ENCODE measurements at places on chromosomes 7 and 10. TPM values are rescaled to one million over a fixed set of nuclear protein-coding genes. Genes with fewer than 3 reads are reported as not detected.

DNA sequence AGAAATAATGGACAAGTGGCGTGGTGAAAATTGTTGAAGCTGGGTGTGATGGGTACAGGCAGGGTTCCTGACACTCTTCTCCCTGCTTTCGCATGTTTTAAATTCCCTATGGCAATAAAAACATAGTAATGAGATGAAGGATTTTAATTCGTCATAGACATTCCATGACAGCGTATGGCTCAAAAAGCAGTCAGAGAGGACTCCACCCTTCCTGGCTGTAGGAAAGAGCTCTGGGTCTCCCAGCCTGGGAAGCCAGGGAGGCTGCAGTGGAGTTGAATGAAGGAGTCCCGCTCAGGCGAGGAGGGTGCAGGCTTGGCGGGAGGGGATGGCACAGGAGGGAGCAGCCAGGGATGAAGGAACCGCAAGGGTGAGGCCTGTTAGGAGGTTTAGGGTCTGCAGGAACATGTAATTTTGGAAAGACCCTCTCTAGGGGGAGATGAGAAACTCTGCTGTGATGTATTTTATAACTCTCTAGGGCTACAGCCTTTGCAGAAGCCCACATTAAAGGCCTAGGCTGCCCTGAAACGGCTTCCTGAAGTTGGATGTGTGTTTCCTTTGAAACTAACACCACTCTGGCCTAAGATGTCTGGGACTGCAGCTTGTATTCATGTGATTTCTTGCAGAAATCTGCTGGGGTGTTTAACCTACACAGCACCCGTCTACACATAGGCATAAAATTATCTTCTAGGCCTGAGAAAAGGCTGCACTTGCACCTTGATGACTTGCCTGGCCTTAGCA is 7.6 kb upstream of the LARP4B start:
- H3K27me3 ChIP-seq, result no peaks in the 10 kb centered on the region
- H3K4me1 ChIP-seq, result peaks cover 18% of the 10 kb centered on the region
- DNase-seq, result no peak
- peak overlapping the region; percentile 85 for H3K27ac ChIP-seq

DNA sequence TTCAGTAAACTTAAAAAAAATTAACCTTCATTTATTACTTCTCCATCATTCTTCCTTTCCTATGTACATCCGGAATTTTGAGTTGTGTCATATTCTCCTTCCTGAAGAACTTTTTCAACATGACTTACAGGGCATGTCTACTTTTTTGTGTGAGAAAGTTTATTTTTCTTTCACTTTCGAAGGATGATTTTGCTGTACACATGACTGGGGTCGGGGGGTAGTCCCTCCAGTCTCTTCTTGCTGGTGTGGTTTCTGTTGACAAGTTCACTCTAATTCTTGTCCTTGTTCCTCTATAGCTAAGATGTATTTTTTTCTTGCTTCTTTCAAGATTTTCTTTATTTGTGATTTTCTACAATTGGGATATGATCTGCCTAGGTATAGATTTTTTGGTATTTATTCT is 55.8 kb downstream of the INPP5A start:
- H3K27ac ChIP-seq, result peak overlapping the region; percentile 61
- peaks cover 5% of the 10 kb centered on the region for H3K27me3 ChIP-seq
- DNase-seq, result no peak
- peak overlapping the region; percentile 60 for H3K4me3 ChIP-seq

DNA sequence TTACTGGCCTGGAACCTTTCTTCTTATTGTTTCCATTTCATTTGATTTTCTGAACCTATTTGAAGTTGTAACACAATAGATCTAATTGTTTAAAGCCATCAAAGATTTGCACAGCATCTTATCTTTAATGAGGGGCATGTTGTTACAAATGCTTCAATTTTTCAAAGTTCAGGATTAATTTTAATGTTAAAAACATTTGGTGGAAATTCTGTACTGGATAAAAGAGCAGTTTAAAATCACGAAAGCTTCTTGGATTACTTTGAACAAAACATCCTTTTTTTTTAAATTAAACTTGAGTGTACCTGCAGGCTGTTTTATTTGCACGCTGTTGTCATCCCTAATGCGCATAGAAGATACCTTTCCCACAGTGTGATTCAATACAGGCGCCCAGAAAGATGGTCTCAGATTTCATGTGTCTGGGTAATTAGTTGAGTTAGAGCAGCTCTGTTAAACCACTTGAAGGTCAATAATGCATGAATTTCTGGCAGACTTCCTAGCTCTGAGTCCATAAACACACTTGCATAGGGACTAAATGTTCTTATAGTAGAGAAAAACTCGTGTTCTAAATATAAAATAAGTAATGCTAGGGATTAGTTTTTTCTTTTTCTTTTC is 29.3 kb upstream of the DDX50 start:
- no peaks in the 10 kb centered on the region for H3K27me3 ChIP-seq
- H3K4me3 ChIP-seq, result no peak overlapping the region
- DNase-seq, result no peak
- no peak overlapping the region for H3K27ac ChIP-seq
- H3K4me1 ChIP-seq, result peaks cover 7% of the 10 kb centered on the region
- H3K36me3 ChIP-seq, result no peaks in the 10 kb centered on the region

GRCh38 chr7:146076344-146076743 is 40.3 kb upstream of the CNTNAP2 start:
- no peak overlapping the region for H3K4me3 ChIP-seq
- H3K27me3 ChIP-seq, result no peaks in the 10 kb centered on the region
- H3K27ac ChIP-seq, result no peak overlapping the region
- no peak for DNase-seq

- H3K4me3 ChIP-seq, result peak overlapping the region; percentile 29
- H3K36me3 ChIP-seq, result peaks cover 5% of the 10 kb centered on the region
- DNase-seq, result no peak
- no peaks in the 10 kb centered on the region for H3K4me1 ChIP-seq
Observed at GRCh38 chr7:45080265-45080957, 8.4 kb downstream of the NACAD start.

DNA sequence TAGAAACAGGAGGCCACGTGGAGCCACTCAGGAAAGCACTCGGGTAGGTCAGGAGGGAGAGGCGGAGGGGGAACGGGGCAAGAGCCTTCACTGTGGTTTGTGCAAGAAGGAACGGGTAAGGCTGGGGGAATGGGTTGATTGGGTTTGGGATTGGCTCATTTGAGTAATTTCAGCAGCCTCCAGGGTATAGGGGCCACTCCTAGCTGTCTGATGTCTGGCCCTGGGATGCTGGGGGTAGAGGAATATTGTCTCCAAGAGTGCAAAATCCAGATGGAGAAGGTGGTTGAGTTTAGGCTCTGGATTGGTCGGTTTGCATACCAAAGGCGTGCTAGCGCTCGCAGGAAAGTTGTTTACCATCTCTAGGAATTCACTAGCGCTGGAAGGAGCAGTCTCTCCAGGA is 47.2 kb downstream of the MYL10 start:
- H3K4me1 ChIP-seq, result peaks cover 2% of the 10 kb centered on the region
- no peak for DNase-seq
- H3K4me3 ChIP-seq, result no peak overlapping the region
- H3K27me3 ChIP-seq, result peaks cover 4% of the 10 kb centered on the region
- no peak overlapping the region for H3K27ac ChIP-seq

- no peak for DNase-seq
- H3K36me3 ChIP-seq, result no peaks in the 10 kb centered on the region
- H3K4me1 ChIP-seq, result no peaks in the 10 kb centered on the region
- no peaks in the 10 kb centered on the region for H3K27me3 ChIP-seq
- H3K4me3 ChIP-seq, result no peak overlapping the region
Observed at GRCh38 chr10:126561921-126562680, 108.4 kb downstream of the C10orf90 start.

DNA sequence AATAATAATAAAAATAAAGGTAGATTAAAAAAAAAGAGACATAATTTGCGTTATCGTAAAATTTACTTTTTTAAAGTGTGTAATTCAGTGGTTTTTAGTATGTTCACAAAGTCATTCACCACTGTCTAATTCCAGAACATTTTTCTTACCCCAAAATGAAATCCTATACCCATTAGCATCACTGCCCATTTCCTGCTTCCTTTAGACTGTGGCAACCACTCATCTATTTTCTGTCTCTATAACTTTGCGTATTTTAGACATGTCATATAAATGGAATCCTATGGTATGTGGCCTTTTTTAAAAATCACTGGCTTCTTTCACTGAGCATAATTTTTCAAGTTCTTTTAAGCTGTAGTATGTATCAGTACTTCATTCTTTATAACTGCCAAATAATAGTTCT is 53.6 kb downstream of the KAT6B start:
- DNase-seq, result no peak
- no peak overlapping the region for H3K27ac ChIP-seq
- H3K4me3 ChIP-seq, result no peak overlapping the region

- H3K4me3 ChIP-seq, result no peak overlapping the region
- no peaks in the 10 kb centered on the region for H3K4me1 ChIP-seq
- H3K27ac ChIP-seq, result no peak overlapping the region
- H3K36me3 ChIP-seq, result no peaks in the 10 kb centered on the region
- no peak for DNase-seq
- peaks cover 3% of the 10 kb centered on the region for H3K27me3 ChIP-seq
Observed at GRCh38 chr7:84228526-84228925, 33.9 kb upstream of the SEMA3A start.

DNA sequence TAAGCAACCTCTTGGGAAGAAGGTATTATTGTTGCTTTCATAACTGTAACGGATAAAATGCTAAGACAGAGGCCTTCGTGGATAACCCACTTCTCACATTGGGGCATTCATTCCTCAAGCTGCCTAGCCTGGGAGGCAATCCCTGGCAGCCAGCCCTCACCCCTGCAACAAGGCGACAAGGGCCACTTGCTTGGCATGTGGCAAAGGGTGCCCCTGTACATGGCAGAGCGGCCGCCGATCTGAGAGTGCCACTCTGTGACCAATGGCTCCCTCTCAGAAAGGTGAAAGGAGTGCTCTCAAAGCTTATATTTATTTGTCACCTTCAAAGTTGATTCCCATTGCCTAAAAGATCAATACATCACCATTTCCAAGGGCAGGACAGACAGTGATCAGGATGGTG is 31.9 kb downstream of the EBF3 start:
- no peak overlapping the region for H3K27ac ChIP-seq
- no peaks in the 10 kb centered on the region for H3K36me3 ChIP-seq
- no peaks in the 10 kb centered on the region for H3K27me3 ChIP-seq

GRCh38 chr7:44247868-44248651 is 47.3 kb downstream of the YKT6 start:
- no peak overlapping the region for H3K27ac ChIP-seq
- H3K27me3 ChIP-seq, result no peaks in the 10 kb centered on the region
- H3K36me3 ChIP-seq, result no peaks in the 10 kb centered on the region
- no peak overlapping the region for H3K4me3 ChIP-seq
- no peak for DNase-seq

DNA sequence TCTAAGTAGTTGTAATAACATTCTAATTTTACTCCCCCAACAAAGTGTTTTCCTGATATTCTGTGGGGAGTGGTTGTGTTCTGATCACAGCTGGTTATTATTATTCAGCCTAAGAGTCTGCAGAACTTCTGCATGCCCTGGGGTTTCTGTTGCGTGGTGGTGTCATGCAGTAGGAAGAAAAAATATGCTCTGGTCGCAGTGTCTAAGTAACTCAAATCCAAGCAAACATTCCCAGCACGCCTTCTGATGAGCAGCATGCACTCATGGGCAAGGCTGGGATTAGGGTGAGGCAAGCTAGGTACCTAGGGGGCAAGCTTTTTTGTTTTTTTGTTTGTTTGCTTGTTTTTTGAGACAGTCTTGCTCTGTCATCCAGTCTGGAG is 112.8 kb upstream of the KMT2E start:
- no peaks in the 10 kb centered on the region for H3K36me3 ChIP-seq
- no peak overlapping the region for H3K27ac ChIP-seq
- H3K4me3 ChIP-seq, result no peak overlapping the region
- peaks cover 11% of the 10 kb centered on the region for H3K4me1 ChIP-seq

- DNase-seq, result no peak
- H3K4me1 ChIP-seq, result no peaks in the 10 kb centered on the region
- H3K27ac ChIP-seq, result no peak overlapping the region
- no peaks in the 10 kb centered on the region for H3K36me3 ChIP-seq
- no peak overlapping the region for H3K4me3 ChIP-seq
Observed at GRCh38 chr7:34157137-34157536, 251.8 kb downstream of the BMPER start.

- DNase-seq, result no peak
- H3K36me3 ChIP-seq, result no peaks in the 10 kb centered on the region
- H3K4me3 ChIP-seq, result no peak overlapping the region
- no peaks in the 10 kb centered on the region for H3K27me3 ChIP-seq
- H3K4me1 ChIP-seq, result peaks cover 2% of the 10 kb centered on the region
- H3K27ac ChIP-seq, result no peak overlapping the region
Observed at GRCh38 chr10:71358277-71358676, 38.4 kb upstream of the CDH23 start.

GRCh38 chr7:43387932-43388331 is 195.0 kb upstream of the STK17A start:
- peaks cover 1% of the 10 kb centered on the region for H3K36me3 ChIP-seq
- no peaks in the 10 kb centered on the region for H3K27me3 ChIP-seq
- no peak overlapping the region for H3K4me3 ChIP-seq
- DNase-seq, result no peak
- peaks cover 5% of the 10 kb centered on the region for H3K4me1 ChIP-seq

DNA sequence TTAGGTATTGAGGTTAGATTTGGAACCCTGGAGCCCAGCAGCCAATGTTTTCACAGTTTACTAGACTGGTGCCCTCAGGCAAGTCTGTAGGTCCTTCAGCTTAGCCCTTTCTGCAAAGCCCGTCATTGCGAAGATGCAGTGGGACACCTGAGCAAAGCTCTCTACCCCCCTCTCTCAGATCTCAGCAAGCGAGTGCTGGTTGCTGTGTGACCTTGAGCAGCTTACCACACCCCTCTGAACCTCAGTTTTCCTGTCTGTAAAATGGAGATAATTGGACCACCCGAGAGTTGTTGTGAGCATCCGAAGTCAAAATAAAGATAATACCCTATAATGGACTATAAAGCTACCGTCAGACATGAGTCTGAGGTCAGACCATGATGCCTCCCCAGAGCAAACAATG is 3.7 kb downstream of the NPC1L1 start:
- H3K27me3 ChIP-seq, result peaks cover 2% of the 10 kb centered on the region
- no peaks in the 10 kb centered on the region for H3K4me1 ChIP-seq
- no peaks in the 10 kb centered on the region for H3K36me3 ChIP-seq
- no peak overlapping the region for H3K4me3 ChIP-seq
- no peak for DNase-seq
- H3K27ac ChIP-seq, result no peak overlapping the region

GRCh38 chr7:15011289-15011688 is 108.7 kb upstream of the DGKB start:
- H3K27ac ChIP-seq, result no peak overlapping the region
- H3K27me3 ChIP-seq, result no peaks in the 10 kb centered on the region
- H3K36me3 ChIP-seq, result no peaks in the 10 kb centered on the region
- H3K4me1 ChIP-seq, result no peaks in the 10 kb centered on the region
- H3K4me3 ChIP-seq, result no peak overlapping the region

GRCh38 chr10:118725886-118726500 is 28.8 kb downstream of the CACUL1 start:
- H3K4me3 ChIP-seq, result no peak overlapping the region
- DNase-seq, result no peak
- H3K27me3 ChIP-seq, result no peaks in the 10 kb centered on the region
- peaks cover 3% of the 10 kb centered on the region for H3K36me3 ChIP-seq
- H3K4me1 ChIP-seq, result peaks cover 16% of the 10 kb centered on the region
- H3K27ac ChIP-seq, result no peak overlapping the region

- no peak overlapping the region for H3K27ac ChIP-seq
- H3K36me3 ChIP-seq, result peaks cover 4% of the 10 kb centered on the region
- H3K4me1 ChIP-seq, result no peaks in the 10 kb centered on the region
Observed at GRCh38 chr10:88471899-88472298, 111.2 kb downstream of the RNLS start.

The PRLHR gene
- not detected for total RNA-seq

The ENTPD7 gene
- 3.5 TPM for total RNA-seq

The ERVW-1 gene
- not detected for total RNA-seq

The SMKR1 gene
- total RNA-seq, result 2.1 TPM

The ANKRD7 gene
- total RNA-seq, result 1.2 TPM

The UTF1 gene
- total RNA-seq, result not detected

The ARL4A gene
- total RNA-seq, result 11.7 TPM

The SEMA3D gene
- total RNA-seq, result not detected

The FXYD4 gene
- not detected for total RNA-seq

The SPDYE16 gene
- 0.22 TPM for total RNA-seq
